Thoracic aorta (tissue), 2 donors: ENCODE measurements at places on chromosomes 3 and 15. TPM values are rescaled to one million over a fixed set of nuclear protein-coding genes. Genes with fewer than 3 reads are reported as not detected.

- H3K27ac ChIP-seq: no peak overlapping the region
- H3K27me3 ChIP-seq: no peaks in the 10 kb centered on the region
- no peak overlapping the region for H3K4me3 ChIP-seq
These were observed 16.3 kb downstream of the CRTAP start for GRCh38 chr3:33130144-33130543.

Gene NR2F2
- 31.8 TPM for total RNA-seq

Gene IQSEC1
- total RNA-seq: 93.6 TPM

DNA sequence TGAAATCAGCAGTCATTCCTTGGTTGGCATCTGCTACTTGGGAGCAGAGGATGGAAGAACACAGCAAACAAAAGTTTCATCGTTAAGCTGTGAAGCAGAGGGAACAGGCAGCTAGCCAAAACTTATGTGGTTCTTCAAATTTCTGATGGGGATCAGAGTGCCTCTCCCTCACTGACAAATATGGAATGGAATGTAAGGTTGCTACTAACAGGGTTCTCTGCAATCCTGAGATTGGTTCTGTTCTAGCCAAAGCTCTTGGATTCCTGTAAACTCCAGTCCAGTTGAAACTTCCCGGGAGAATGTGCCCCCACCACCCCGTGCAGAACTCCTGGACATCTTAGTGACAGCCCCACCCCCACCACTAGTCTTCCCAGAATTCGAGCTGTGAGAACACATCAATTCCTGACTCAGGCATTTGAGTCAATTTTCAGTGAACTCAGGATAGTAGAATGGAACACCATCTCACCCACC lies 55.9 kb upstream of the PHLDB2 start:
- peak; percentile 79 for DNase-seq
- no peaks in the 10 kb centered on the region for H3K27me3 ChIP-seq
- no peak overlapping the region for H3K4me3 ChIP-seq
- peaks cover 46% of the 10 kb centered on the region for H3K4me1 ChIP-seq
- H3K36me3 ChIP-seq: no peaks in the 10 kb centered on the region

Gene DNAH1
- 14.6 TPM for total RNA-seq

Gene ANKRD63
- total RNA-seq: not detected
